Gastrocnemius medialis (tissue), 4 donors: ENCODE measurements at places on chromosomes 13 and 19. TPM values are rescaled to one million over a fixed set of nuclear protein-coding genes. Genes with fewer than 3 reads are reported as not detected.
A peak's percentile ranks its signal among the peaks of the same experiment; 100 is the strongest.

TARM1 gene
- total RNA-seq, result not detected

EBI3 gene
- total RNA-seq, result 0.85 TPM

GIPR gene
- total RNA-seq, result not detected

CAPN12 gene
- not detected for total RNA-seq

KCNRG gene
- total RNA-seq, result 0.66 TPM

DNA sequence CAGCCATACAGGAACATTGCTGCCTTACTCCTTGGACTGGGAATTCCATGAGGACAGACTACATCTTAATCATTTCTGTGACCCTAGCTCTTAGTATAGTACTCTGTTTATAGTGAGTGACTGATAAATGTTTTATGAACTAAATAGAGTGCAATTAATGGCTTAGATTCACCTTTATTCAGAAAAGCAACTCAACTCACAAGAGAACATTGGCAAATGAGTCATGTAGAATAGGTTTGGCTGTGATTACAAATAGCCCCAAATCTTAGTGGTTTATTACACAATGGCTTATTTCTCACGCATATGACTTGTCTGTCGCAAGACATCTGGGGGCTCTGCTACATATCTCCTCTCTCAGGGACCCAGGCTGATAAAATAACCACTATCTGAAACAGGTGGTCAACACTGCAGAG lies 121.6 kb upstream of the KL start:
- DNase-seq, result no peak

DNA sequence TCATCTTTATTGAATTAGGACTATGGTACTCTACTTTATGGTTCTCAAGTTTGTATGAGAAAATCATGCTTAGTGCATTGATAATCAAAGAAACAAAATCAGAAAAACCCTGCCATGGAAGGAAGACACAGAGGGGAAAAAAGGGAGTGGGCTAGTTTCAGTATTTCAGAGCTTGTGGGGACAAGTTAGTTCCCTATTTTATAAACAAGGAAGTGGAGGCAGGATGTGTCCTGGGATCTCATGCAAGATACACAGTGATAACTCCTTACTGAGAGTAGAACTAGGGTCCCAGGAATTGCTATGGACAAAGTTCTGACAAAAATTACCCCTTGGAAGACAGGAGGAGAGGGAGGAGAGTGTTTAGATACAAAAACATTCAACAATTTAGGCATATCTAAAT lies 1277.3 kb downstream of the UQCRFS1 start:
- DNase-seq, result no peak

DNA sequence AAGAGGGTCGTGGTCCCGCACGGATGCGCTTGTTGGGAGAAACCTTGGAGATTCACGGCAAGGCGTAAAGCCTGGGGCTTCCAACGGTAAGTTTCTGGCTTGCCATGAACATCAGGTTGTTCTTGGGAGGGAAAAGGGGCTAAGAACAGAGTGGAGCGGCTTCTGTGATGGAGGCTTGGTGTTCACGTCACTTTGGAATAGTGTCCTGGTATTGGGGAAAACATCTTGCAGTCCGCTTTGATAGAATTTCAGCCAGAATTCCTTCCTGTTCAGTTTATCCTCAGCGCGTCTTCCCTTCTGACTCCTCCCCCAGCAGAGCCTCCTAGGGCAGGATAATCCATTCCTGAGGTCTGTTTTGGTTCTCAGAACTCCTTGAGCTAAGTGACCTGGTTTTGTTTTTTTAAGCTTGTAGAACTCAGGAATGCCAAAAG lies 2.0 kb downstream of the KCTD15 start:
- DNase-seq, result no peak

- no peak for DNase-seq
Observed at GRCh38 chr19:48608798-48609263, 2.3 kb downstream of the SPACA4 start.

GRCh38 chr13:109700176-109700575 lies 86.2 kb downstream of the IRS2 start:
- DNase-seq, result peak; percentile 39

- DNase-seq, result no peak
Observed at GRCh38 chr19:55209693-55210472, 582 bp upstream of the PTPRH start.

- no peak for DNase-seq
Observed at GRCh38 chr13:110425444-110425780, 118.3 kb downstream of the COL4A2 start.

DNA sequence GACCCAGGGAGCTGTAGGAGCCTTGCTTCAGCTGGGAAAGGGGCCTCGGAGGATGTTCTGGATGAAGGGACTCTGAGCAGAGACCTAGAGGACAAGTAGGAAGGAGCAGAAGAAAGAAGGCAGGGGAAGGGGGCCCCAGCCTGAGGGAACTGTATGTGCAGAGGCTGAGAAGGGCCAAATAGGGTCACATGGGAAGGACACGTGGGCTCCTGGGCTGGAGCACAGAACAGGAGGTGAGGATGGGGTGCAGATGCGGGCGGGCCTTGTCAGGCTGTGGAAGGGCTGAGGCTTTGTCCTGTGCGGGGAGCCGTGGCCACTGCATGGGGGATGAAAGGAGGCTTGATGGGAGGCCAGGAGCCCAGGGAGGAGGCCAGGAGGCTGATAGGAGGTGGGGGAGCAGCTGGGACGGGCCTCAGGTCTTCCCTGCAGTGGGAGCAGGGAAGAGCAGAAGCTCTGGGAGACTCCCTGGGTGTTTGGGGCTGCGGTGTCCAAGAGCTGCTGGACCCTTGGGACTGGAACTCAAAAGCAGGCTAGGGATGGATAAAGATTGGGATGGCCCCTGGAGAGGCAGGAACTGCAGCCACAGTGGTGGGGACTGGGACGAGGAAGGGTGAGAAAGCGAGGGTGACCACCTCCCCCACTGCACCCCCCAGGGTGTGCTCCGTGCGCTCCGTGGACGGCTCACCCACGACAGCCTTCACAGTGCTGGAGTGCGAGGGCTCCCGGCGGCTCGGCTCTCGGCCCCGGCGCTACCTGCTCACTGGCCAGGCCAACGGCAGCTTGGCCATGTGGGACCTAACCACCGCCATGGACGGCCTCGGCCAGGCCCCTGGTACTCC lies 11.4 kb upstream of the LTBP4 start:
- no peak for DNase-seq
